ENCODE measurements at places on chromosomes 1 and 21. TPM values are rescaled to one million over a fixed set of nuclear protein-coding genes. Genes with fewer than 3 reads are reported as not detected.
A peak's percentile ranks its signal among the peaks of the same experiment; 100 is the strongest.

Gene FCGR3B
- total RNA-seq = not detected

Gene SLAMF9
- not detected for total RNA-seq

Gene ANGPTL7
- not detected for total RNA-seq

Gene ATP1B1
- total RNA-seq = 1.7 TPM

Gene MYOG
- total RNA-seq = not detected

Gene MYOM3
- total RNA-seq = not detected

Gene CELA3B
- not detected for total RNA-seq

Gene ZBTB17
- total RNA-seq = 94.1 TPM

Gene MEX3A
- 0.73 TPM for total RNA-seq

Gene TGFB2
- 0.76 TPM for total RNA-seq

Gene FAM151A
- not detected for total RNA-seq

Gene FAM177B
- total RNA-seq = 19.9 TPM

Gene ACBD3
- total RNA-seq = 60.6 TPM

Gene CLCA4
- not detected for total RNA-seq

Gene C1orf53
- not detected for total RNA-seq

Gene LY9
- 367 TPM for total RNA-seq

Gene LUZP1
- 12.9 TPM for total RNA-seq

DNA sequence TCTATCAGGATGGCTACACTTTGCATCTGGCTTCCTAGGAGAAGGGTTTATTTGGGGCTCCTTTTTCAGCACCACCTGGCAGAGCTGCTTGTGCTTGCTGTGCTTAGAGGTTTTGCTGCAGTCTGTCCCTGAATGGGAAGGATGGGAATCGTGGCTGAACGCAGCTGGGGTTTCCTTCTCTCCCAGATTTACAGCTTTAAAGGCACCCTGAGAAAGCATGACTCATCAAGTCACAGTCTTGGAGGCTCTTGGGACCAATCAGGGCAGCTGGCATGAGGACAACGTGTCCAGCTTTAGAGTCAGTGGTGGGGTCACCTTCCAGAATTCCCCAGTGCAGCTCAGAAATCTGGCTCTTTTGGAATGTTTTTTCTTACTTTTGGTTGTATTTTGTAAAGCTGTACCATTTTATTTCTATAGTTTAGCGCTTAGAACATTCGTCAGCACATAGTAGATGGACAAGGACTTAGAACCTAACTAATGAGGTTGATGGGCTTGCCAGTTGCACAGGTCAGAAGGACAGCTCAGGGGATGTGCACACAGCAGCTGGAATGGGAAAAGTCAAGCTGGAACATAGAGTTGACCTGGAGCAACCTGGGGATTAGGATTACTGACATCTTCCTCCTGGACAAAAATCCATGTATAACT is 222.6 kb downstream of the PRDM2 start:
- no peak for DNase-seq

GRCh38 chr1:112542206-112542973 is 33.6 kb downstream of the WNT2B start:
- DNase-seq = no peak

- DNase-seq = no peak
Measured at GRCh38 chr21:17578162-17578561, 34.5 kb downstream of the BTG3 start.

- no peak for DNase-seq
Measured at GRCh38 chr1:955474-955873, 3.6 kb downstream of the NOC2L start.

DNA sequence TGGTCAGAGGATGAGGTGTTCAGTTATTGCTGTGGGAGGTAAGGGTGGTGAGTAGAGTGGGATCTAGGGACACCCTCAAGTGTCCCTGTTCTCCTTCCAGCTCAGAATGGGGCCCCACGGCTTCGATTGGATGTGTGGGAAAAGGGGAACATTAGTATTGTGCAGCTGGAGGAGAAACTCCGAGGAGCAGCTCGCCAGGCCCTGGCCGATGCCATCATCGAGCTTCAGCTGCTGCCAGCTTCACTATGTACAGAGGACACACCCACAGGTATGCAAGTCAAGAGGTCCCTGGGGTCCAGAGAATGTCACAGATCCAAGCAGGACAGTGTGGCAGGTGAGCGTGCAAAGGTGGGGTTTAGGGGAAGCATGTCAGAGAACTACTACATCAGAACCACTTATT is 13.9 kb downstream of the HYI start:
- DNase-seq = no peak

- no peak for DNase-seq
Measured at GRCh38 chr21:33428669-33429068, 25.5 kb downstream of the IFNGR2 start.

- no peak for DNase-seq
Measured at GRCh38 chr1:41278076-41278475, 36.0 kb upstream of the SCMH1 start.

GRCh38 chr1:193278968-193279367 is 92.6 kb upstream of the B3GALT2 start:
- DNase-seq = no peak

- DNase-seq = no peak
Measured at GRCh38 chr1:18748435-18748834, 111.0 kb downstream of the TAS1R2 start.

DNA sequence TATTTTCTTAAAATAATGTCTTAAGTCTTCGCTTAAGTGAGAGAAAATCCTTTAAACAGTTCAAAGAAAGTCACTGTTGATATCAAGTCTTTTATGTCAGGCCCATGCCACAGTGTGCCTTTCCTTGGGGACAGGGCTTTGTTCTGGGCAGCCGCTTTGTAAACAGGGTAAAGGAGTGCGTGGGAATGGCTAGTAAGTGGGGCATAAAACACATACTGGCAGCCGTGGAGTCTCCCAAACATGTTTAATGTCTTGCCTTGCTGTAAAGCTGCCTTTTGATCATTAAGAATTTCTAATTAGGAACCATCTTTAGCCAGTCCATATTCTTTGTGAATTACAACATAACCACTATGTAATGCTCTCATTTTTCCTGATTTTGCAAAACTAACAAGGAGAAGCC is 99.7 kb downstream of the PHTF1 start:
- DNase-seq = no peak

DNA sequence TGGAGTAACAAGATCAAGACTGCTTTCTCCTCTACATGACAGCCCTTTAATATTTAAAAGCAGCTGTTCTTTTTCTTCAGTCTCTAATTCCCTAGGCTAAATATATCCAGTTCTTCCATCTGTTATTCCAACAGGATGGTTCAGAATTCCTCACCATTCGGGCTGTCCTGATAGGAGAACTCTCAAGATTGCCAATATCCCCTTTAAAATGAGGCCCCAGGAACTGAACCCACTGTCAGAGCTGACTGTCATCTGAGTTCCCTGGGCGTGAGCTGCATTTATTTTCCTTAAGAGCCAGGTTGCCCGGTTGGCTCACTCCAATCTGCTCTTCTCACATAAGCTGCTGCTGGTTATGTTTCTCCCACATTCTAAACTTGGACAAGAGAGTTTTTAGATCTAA is 177.6 kb downstream of the MIS18A start:
- no peak for DNase-seq

- DNase-seq = no peak
Measured at GRCh38 chr21:21084179-21084578, 86.0 kb downstream of the NCAM2 start.

DNA sequence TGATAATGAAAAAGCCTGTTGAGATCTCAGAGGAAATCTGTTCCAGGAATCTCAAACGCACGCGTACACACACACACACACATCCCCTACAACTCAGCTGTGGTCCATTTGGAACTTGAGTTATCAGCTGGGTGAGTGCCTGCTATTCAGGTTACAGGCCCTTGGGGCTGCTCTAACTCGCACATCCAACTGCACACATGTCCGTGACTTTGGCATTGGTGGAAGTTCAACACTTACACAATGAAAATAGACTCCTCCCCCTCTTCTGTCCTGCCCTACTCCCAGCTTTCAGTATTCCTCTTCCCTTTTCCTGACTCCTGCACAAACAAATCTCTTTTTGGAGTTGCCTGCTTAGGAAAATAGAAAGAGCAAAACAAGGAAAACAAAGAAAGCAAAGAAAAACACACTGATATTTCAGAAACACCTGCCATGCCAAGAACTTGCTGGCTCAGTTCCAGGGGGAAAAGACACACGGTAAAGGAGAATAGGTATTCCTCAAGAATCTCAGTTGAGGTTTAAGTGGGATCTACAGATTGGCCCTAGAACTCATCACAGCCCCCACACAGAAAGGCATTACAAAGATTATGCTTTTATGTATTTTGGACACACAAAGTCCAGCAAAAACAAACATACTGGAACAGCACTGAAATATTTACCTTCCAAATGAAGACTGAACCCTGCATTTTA is 140.9 kb downstream of the TGFBR3 start:
- no peak for DNase-seq

- no peak for DNase-seq
Measured at GRCh38 chr1:51661081-51661518, 44.2 kb downstream of the OSBPL9 start.

DNA sequence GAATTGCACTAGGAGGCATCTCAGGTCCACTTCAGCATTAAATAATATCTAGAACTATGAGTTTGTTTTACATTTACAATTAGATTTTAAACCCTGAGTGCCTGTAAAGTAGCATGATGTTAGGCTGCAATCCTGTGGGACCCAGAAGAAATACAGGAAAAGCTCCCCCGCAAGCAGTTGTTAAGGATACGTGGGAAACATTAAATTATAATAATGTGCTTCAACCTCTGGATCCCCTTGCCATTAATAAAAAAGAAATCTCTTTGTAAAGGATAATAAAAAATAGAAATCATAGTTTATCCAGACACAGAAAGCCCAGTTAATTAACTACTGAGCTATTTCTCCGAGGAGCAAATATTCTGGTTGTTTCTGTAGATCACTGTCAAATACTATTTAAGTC is 106.0 kb downstream of the PCNX2 start:
- no peak for DNase-seq

GRCh38 chr1:54391450-54392209 is 14.6 kb downstream of the SSBP3 start:
- DNase-seq = no peak

GRCh38 chr1:57850176-57850940 is 426.5 kb upstream of the DAB1 start:
- DNase-seq = no peak

- DNase-seq = peak; percentile 87
Measured at GRCh38 chr1:41726899-41727748, 191.6 kb downstream of the HIVEP3 start.

- DNase-seq = no peak
Measured at GRCh38 chr1:199163670-199164069, 524.8 kb downstream of the PTPRC start.

DNA sequence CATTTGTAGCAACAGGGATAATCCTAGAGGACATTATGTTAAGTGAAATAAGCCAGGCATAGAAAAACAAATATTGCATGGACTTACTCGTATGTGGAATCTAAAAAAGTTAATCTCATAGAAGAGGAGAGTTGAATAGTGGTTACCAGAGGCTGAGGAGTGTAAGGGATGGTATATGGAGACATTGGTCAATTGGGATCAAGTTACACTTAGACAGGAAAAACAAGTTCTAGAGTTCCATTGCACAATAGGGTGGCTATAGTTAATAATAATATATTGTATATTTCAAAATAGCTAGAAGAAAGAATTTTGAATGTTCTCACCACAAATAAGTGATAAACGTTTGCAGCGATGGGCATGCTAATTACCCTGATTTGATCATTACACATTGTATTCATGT is 354.6 kb downstream of the SEC16B start:
- no peak for DNase-seq

DNA sequence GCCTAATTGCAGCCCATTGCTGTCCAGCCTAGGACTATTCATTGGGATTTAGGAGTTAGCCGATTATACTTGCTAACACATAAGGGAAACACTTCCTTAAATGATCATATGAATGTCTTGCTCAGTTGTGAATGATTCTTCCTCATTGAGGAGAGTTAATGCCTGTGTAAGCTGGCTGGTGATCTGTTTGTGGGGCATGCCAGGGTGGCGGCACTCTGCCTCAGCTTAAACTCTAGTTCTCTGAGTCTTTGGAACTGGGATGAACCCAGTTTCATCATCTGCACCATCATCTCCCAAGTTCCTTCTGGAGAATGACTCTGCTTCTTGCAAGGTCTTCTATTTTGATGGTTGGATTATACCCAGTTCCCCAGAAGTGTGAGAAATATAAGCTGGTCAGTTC is 23.9 kb upstream of the SLAMF6 start:
- no peak for DNase-seq

DNA sequence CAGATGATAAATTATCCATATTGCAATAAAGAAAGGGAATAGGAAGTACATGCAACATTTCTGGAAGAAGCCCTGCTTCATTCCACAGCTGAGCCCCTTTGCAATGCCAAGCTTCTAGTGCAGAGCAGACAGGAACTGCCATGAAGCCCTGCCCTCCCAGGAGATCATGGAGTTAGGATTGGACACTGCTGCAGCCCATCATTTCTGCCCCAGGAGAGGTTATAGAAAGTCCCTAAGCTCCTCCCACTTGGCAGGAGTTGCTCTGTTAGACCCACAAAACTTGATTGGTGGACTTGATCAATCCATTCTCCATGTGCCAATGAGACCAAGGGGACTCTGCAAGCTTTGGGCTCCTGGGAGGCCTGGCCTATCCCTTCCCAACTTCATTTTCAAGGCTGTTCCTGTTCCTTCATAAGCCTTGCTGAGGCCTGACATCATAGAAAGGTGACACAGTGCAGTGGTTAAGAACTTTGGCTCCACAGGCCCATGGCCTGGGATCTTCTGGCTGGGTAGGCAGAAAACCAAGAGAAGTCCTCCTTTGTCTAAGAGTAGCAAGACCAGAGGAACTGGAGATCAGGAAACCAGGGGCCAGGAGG is 1.3 kb upstream of the LAPTM5 start:
- DNase-seq = no peak

Measured in B cell (primary cell).